ENCODE measurements at places on chromosomes 3 and 15.

DNA sequence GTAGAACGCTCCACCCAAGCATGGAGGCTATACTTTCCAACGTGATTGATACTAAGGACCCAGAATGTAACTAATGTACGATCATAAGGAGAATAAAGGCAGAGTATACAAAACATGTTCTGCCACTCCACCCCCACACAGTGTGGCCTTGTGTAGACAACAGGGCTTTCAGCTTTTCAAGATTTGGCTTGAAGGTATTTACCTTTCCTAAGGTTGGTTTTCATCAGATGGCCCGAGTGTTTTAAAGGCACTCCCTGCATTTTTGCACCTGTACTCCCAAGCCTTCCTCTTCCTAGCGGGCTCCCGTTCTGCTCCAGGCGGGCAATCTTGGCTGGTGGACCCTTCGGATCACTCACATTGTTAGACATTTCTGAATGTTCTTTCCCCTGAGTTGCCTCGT is 4.6 kb downstream of the SATB1 start:
- no peak for DNase-seq

DNA sequence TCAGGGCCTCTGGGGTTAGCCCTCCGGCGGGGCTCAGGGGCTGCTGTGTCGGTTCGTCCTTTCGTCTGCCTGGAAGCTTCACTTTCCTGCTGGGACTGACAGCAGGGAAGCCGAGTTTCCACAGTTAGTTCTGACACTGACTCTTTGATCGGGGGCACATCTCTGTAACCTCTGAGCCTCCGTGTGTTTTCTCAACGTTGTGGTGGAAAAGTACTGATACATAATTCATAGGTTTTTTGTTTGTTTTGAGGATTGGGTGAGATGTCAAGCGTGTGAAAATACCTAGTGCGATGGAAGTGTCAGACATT is 481 bp downstream of the AP4E1 start:
- no peak for DNase-seq

DNA sequence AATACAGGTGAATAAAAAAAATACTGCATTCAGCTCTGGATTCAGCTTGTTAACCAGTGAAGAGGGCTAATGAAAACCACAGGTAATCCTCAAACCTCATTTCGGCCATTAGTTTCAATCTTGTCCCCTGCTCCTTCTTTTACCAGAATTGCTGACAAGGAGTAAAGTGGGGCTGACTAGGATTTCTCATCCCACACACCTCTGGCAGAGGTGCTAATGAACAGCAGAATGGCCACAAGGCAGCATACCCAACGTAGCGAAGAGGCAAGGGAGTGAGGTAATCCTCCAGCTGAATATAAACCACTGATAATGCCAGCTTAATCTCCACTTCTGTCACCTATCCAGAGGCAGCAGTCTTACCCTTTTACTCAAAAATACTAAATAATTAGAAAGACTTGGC is 248.8 kb upstream of the CDIN1 start:
- DNase-seq, result no peak

DNA sequence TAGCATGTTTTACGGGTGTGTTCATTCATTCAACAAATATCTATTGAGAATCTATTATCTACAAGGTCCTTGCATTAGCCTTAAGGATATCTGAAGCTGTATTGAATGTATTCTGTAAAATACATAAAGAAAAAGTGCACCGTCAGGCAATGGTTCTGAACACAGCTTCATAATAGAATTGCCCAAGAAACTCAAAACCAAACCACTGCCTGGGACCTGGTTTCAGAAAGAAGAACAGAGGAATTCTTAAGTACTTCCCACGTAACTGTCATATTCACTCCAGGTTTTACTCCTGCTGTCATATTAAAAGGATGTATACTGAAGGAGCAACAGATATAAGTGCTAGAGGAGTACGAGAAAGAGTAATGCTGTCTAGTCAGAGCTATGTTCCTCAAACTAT is 115.9 kb downstream of the FGF12 start:
- no peak for DNase-seq

- no peak for DNase-seq
Observed at GRCh38 chr15:48109856-48110531, 10.8 kb upstream of the SLC24A5 start.

GRCh38 chr3:98890965-98891910 is 10.3 kb downstream of the DCBLD2 start:
- DNase-seq, result no peak

- no peak for DNase-seq
Observed at GRCh38 chr3:49582177-49582576, 27.9 kb downstream of the BSN start.

DNA sequence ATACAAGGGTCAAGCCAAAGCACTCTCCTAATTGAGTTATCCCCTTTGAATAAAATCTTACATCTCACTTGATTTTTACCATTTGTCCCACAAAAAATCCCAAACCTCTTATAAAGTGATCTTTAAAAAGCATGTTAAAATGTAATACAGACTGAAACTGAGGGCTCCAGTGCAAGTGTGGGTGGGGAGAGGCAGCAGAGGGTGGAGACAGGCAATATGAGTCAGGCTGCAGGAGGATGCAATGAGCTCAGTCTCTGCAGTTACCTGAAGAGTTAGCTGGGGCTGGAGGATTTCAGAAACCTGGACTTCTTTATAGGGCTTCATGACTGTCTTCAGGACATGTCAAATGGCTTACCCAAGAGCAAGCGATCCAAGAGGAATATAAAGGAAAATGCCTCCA is 14.2 kb upstream of the COLQ start:
- no peak for DNase-seq

DNA sequence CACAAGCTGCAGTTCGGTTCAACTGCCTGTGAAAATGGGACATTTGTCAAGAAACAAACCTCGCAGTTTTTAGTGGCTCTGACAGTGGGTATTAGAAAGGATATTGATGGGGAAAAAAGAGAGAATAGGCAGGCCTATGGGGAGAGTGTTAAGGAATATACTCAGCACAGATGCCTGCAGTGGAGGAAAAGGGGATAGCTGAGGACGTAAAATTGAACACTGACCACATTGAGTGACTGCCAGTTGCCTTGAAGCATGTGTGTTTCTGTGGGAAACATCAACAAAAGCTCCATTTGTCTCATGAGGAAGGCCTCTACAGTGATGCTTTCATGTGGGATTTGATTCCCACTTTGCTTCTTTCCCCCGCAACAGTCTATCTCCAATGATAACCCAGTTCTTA is 1042.1 kb downstream of the TUSC7 start:
- DNase-seq, result no peak

- no peak for DNase-seq
Observed at GRCh38 chr3:182482705-182483104, 310.6 kb upstream of the ATP11B start.

- DNase-seq, result no peak
Observed at GRCh38 chr3:172110127-172110779, 70.9 kb downstream of the FNDC3B start.

DNA sequence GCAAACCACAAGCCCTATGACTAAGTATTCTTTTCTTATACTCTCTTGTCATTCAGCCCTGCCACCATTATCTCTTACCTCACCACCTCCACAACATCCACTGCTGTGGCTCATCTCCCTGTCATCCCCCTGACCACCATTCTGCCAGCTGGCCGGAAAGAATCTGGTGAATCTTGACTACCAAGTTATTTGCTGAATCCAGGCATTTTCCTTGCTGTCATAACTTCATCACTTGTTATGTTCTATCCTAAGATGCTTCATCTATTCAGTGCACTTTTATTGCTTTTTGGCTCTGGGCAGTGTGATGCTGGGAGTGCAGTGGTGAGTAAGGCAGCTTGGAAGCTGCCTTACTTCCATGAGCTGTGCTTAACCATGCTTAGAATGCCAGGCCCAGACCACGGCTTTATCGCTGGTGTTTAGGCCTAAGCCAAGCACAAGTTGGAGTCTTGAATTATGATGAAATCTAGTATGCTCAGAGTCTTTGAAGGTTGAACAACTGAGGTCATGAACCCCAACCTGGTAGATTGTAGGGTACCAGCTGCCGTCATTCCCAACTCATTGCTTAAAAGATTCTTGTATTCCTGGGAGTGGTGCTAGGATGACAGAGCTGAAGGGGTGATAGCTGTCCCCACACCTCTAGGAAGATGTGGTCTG is 27.0 kb upstream of the APH1B start:
- DNase-seq, result no peak

DNA sequence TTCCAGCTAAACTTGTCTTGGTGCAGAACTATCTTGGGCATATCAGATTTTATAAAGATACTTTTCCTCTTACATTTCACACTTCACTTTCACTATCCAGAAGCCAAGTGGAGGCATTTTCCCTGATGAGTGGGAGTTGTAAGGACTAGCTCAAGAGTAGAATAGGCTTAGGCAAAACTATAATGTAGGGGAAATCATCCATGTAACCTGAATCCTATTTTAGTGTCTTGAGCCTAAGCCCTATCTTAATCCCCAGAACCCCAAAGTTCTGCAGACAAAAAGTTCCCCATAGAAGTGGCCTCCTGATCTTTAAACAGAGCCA is 42.2 kb upstream of the CD47 start:
- DNase-seq, result no peak

DNA sequence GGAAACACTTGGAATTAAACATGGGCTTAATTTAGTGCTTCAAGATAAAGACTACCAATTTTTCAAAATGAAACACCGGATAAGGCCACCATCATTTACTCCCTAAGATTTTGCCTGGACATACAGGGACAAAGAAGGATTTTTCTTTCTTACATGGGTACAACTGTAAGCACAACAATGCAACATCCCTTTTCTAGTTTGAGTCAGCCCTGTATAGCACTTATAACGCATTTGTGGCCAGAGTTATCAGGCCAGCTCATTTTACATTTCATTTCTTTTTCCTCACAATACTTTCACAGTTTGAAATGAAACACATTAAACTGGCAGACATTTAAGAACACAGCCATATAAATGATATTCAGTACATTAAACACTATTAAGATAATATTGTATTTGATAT is 9.8 kb upstream of the SUCNR1 start:
- DNase-seq, result no peak

GRCh38 chr3:194054016-194054415 is 81.9 kb upstream of the HES1 start:
- DNase-seq, result no peak

DNA sequence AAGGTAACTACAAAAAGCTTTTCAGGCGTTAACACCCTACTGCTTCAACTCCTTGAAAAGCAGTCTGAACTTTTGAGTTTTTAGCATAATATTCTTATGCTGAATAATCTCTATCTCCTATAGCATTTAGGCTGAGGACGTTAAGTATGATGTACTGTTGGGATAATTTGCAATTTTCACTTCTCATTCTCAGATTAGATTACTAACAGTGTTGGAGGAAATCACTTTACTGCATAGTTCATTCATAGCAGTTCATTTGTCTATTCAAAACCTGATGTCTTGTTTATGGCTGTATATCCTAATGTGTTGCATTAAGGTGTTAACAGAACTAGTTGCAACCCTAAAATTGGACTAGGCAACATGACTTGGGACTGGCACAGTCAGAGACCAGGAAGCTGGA is 983.1 kb downstream of the FHIT start:
- DNase-seq, result no peak

GRCh38 chr3:164155400-164155799 is 922.9 kb downstream of the SI start:
- DNase-seq, result no peak

All from activated CD8-positive, alpha-beta memory T cell treated with anti-CD3 and anti-CD28 coated beads for 1 hour (primary cell).